Transverse colon (tissue), 4 donors: ENCODE measurements at places on chromosomes 16 and 17. TPM values are rescaled to one million over a fixed set of nuclear protein-coding genes. Genes with fewer than 3 reads are reported as not detected.

WNT3 gene
- total RNA-seq: 0.27 TPM

MPHOSPH6 gene
- total RNA-seq: 5.0 TPM

SCNN1G gene
- total RNA-seq: 2.8 TPM

MT3 gene
- not detected for total RNA-seq
